Activated T-cell treated with anti-CD3 and anti-CD28 coated beads, Interleukin-2, amount 50 U/mL, for 48 hours (primary cell): ENCODE measurements at places on chromosomes 4 and X.

GRCh38 chr4:77921701-77922100 is 59.1 kb downstream of the MRPL1 start:
- no peak for DNase-seq

DNA sequence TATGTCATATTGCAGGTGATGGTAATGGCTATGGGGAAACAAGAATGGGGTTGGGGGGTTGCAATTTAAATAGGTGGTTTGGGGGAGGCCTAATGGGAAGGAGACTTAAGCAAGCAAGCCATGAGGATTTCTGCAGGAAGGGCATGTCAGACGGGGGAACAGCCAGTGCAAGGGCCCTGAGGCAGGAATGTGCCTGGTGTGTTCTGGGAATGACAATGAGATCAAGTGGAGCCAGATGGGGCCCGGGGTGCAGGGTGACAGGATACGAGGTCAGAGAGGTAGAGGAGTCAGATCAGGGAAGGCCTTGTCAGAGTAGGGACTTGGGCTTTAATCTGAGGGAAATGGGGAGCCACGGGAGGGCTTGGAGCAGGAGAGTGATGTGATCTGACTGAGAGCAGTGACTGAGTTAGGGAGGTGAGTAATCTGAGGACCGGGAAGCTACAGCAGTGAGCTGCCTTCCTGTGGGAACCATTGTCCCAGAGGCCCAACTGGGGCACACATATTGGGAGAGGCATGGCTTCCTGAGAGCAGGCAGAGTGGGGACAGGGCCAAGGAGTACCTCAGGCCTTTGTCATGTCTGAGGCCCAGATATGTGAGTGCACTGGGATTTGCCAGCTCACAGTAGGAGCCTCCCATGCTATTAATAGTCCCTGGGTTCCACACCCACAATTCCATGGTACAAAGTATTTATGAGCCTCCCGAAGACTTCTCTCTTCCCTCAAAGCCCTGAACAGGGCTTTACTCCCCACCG is 139.8 kb downstream of the BCOR start:
- DNase-seq = no peak

DNA sequence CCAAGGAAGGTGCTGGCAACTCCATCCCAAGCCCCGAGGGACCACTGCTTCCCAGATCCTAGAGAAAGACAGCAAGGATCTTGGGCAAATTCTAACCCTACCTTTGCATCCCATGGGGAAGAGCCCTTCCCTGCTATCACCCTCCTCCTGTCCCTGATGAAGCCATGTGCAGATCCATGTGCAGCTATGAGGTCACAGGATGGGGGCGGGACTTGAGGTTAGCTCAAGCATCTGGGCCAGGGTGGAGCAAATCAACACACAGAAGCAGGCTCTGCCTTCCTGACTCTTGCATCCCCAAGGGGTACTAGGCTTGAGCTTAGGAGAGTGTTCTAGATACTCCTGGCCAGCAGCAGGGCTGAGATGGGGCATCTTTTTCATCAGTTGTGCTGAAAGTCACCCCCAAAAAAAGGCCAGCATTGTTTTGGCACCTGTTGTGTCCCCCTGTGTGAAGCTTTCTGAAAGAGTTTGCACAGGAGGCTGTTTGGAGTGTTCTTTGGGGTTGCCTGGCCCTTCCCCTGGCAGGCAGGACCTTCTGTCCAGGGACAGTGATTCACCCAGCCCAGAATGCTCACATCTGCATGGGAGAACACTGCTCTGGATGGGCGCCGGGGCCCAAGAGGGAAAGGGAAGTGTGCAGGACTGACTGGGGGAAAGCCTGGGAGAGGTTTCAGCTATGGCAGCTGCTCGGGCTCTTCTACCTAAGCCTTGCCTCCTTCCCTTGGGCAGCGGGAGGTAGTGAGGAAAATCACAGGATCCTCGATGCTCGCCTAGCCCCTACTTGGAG is 50.8 kb downstream of the PRPS1 start:
- DNase-seq = peak; percentile 72

DNA sequence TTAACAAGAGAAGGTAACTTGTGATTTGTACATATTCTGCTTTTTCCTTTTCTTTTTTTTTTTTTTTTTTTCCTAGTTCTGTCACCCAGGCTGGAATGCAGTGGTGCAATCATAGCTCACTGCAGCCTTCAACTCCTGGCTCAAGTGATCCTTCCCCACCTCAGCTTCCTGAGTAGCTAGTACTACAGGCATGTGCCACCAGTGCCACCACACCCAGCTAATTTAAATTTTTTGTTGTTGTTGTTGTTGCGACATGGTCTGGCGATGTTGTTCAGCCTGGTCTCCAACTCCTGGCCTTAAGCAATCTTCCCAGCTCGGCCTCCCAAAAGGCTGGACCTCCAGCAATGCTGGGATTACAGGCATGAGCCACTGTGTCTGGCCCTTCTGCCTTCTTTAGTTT is 1.5 kb upstream of the TACR3 start:
- no peak for DNase-seq

GRCh38 chr4:4740071-4740470 is 119.4 kb upstream of the MSX1 start:
- no peak for DNase-seq

GRCh38 chrX:33204889-33205288 is 6.5 kb downstream of the DMD start:
- no peak for DNase-seq

- no peak for DNase-seq
Measured at GRCh38 chr4:78661086-78661690, 109.6 kb downstream of the ANXA3 start.
